ENCODE measurements at places on chromosomes 16 and 17. TPM values are rescaled to one million over a fixed set of nuclear protein-coding genes. Genes with fewer than 3 reads are reported as not detected.

- DNase-seq = peak; percentile 65
Observed at GRCh38 chr17:82236142-82236971, 7.5 kb downstream of the SLC16A3 start.

GRCh38 chr17:8188263-8188839 lies 1.6 kb downstream of the BORCS6 start:
- peak; percentile 52 for DNase-seq

DNA sequence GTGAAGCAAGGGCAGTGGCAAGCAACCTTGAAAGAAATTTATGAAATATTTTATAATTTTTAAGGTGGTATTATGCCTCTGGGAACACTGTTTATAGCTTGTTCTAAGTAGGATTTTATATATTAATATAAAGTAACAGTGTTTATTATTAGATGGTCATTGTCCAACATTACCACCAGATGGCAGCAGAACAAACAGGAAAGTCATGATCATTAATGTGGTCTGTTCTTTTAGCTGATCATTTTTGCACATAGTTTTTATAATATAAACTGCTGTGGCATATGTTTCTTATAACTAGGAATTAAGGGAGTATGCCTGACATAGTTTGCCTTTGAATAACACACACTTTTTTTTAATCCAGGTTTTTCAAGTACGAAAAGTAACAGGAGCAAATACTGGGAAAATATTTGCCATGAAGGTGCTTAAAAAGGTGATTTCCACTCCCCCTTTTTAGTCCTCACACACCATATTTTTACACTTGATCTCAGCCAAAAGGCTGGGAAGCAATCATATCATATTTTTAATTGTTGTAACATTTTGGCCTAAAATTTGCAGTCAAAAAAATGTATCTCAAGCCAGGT lies 21.4 kb downstream of the RPS6KB1 start:
- no peak for DNase-seq

DNA sequence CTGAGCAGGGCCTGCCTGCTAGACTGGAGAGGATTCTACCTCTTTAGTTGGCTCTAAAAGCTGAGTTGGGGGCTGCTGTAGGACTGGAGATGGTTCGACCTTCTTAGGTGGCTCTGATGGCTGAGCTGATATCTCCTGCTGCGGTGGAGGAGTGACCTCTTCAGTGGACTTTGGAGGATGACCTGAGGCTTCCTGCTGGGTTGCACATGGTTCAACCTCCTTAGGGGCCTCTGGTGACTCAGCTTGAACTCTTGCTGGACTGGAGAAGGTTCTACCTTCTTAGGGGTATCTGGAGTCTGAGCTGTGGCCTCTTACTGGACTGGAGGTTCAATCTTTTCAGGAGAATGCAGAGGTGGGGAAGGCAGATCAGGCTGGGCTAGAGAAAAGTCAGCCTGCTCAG lies 48.9 kb upstream of the TMEM97 start:
- no peak for DNase-seq

The TNFRSF13B gene
- not detected for total RNA-seq

DNA sequence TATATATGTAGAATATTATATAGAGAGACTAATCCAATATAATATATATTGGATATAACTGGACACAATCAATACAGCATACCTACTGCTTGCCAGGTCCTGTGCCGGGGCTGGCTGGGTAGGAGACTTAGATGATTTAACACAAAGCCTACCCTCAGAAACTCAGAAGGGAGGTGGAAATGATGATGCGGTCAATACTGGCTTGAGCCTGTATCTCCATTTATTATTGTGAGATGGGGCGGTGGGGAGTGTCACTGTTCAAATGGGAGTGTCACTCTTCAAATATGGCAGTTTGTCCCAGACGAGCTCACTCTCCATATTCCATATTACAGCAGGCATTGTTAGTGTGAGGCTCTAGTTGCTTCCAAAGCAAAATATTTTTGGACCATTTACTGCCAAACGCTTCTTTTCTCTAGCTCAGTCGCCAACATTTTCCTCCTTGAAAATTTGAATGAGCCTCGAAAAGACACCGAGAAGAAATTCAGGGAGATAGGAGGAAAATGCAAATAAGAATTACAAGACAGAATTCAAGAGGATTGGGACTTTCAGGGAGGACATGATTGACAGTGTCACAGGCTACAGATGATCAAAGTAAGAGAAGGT lies 70.7 kb downstream of the WSCD1 start:
- DNase-seq = no peak

The CD300A gene
- 2.6 TPM for total RNA-seq

- peak; percentile 47 for DNase-seq
Observed at GRCh38 chr17:35460354-35460851, 11.8 kb upstream of the SLFN13 start.

- peak; percentile 89 for DNase-seq
Observed at GRCh38 chr17:7573324-7574080, 5.9 kb upstream of the CD68 start.

GRCh38 chr16:3188925-3189825 lies 1.2 kb downstream of the OR1F1 start:
- no peak for DNase-seq

DNA sequence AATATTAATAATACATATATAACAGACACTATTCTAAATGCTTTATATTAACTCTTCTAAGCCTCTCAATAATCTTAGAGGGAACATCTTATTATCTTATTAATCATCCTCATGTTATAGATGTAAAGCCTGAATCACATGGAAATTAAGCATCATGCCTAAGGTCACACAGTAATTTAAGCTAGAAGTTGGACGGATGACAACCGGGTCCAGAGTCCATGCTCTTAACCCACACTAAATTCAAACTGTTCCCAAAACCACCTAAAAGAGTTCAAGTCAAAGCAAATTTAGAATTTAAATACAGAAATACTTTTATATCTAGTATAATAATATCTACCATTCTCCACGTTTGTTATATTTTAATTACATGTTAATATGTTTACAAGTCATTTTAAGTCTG lies 193.3 kb downstream of the CEP112 start:
- DNase-seq = no peak

The SP2 gene
- total RNA-seq = 21.5 TPM

The SEPTIN12 gene
- not detected for total RNA-seq

- peak; percentile 82 for DNase-seq
Observed at GRCh38 chr17:59155439-59156177, at the start of gene PRR11. Gene PRR11 (plus strand): TSS chr17:59155746. CDS start chr17:59169753, 14,007 bp downstream.

GRCh38 chr16:12311877-12312276 lies 335.3 kb downstream of the SNX29 start:
- no peak for DNase-seq

GRCh38 chr16:11630046-11630767 lies 38.0 kb upstream of the SNN start:
- DNase-seq = no peak

DNA sequence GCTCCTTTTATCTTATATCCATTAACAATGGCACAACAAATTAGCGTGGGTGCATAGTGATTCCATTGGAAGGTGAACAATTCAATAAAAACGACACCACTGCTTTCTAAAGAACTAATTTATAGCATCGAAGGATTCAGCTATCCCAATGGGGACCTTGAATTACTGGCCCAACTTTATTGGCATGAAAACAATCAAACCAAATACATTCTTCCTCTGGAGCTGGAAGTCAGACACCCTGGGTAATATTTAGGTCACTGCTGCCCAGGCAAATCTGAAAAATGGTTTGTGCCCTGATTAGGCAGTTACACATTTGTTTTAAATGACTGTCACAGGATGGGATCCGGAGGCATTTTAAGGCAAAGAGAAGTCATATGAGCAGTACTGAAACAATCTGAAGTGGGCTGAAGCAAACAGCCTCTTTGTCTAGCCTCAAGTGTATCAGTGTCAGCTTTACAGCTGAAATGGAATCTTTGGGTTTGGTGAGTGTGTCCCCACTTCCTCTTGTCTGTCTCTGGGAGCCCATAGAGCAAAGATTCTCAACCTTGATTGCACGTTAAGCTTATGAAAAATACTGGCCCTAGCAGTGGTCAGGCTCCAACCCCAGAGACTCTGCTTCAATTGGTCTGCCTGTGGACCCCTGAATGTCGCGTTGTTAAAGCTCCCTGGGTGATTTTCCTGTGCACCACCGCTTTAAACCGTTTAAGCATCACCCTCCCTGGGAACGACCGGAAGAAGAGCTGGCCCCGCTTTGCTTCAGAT lies 30.3 kb downstream of the CDK5R1 start:
- no peak for DNase-seq

DNA sequence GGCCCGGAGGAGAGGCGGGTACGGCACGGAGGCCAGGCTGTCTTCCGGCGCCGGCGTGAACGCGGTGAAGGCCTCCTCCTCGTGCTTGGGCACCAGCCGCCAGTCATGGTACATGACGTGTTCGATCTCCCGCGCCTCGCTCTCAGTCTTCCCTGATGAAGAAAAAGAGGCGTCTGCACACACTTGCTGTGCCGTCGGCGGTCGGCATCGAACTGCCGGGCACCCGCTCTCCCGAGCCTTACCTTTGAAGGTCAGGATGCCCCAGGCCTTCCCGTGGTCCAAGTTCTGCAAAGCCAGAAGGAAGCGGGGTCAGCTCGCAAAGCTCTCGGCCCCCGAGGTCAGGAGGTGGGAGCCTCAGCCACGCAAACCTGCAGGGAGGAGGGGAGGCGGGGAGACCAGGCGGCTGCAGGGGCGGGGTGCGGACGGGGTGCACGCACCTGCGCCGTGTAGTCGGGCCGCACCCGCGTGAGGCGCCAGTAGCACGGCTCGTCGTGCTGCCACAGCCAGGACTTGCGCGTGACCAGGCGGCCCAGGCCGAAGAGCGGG lies at the start of gene EME2:
Gene EME2, plus strand, starts transcription at position 449 of the 546 bp plus-strand sequence. CDS start 418 bp downstream, outside the sequence.
- peak; percentile 60 for DNase-seq

The CFAP97D1 gene
- not detected for total RNA-seq

GRCh38 chr17:57622306-57622682 lies 122.8 kb downstream of the CCDC182 start:
- no peak for DNase-seq

- DNase-seq = no peak
Observed at GRCh38 chr17:76732734-76733617, 4.2 kb downstream of the SRSF2 start.

- DNase-seq = no peak
Observed at GRCh38 chr17:15513058-15513791, 45.8 kb upstream of the CDRT4 start.

The FAM20A gene
- total RNA-seq = not detected

DNA sequence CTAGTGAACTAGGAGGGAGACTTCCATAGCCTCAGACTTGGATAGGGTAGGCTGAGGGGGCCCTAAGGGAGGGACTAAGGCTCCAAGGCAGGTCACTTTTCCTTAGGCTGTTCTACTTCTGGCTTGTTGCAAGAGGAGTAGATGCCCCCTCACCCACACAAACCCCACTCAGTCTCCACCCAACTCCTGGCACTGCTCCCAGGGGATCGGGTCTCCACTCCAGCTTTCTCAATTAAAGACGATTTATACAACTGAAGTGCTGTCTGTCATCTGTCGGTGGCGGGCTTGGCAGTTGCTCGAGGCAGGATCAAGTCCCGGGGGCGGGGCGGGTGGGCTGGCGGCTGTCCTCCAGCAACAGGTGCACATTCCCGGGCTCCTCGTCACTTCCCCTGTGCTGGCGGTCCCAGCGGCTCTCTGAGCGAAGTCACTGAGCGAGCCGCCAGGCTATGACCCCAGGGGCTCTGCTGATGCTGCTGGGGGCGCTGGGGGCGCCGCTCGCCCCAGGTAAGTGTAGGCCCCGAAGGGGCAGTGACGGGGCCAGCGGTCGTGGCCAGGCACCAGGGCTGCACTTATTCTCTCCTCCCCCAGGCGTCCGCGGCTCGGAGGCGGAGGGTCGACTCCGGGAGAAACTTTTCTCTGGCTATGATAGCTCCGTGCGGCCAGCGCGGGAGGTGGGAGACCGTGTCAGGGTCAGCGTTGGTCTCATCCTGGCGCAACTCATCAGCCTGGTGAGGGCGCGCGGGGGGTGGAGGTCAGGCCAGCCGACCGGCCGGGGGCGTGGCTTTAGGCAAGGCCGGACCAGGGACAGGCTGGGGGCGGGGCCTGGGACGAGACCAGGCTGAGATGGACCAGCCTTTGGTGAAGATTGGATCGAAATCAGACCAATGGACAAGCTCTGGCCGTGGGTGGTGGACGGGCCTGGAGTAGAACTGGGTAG lies at the start of gene CHRNB1:
Gene CHRNB1, plus strand, starts transcription at position 380 of the 937 bp plus-strand sequence. Its CDS starts 67 bp downstream, at position 447.
- no peak for DNase-seq

- DNase-seq = no peak
Observed at GRCh38 chr16:6993544-6993943, 339.1 kb upstream of the RBFOX1 start.

The SMTNL2 gene
- total RNA-seq = not detected

The C16orf46 gene
- total RNA-seq = not detected

DNA sequence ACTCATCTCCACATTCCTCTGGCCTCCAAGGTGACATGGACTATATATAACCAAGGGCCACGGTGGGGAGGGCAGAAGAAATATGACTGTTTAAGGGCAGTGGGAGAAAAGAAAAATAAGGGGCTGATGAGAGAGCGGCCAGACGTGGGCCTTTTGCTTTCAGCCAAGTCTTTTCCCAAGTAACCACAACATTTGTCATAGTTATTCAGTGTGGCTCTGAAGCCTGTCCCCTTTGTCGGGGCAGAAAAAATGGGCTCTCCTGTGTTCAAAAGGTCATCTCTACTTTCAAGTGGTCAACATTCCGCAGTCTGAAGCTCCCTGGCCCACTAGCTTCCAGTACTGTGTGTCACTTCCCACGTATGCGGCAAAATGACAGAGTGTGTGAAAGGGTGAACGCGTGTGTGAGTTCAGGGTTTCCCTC lies 245.4 kb downstream of the NTN1 start:
- DNase-seq = no peak

- no peak for DNase-seq
Observed at GRCh38 chr16:11140867-11141266, 115.1 kb downstream of the SOCS1 start.

The PRAC2 gene
- total RNA-seq = not detected

The C16orf86 gene
- total RNA-seq = 2.4 TPM

The SPAG7 gene
- 30.9 TPM for total RNA-seq

DNA sequence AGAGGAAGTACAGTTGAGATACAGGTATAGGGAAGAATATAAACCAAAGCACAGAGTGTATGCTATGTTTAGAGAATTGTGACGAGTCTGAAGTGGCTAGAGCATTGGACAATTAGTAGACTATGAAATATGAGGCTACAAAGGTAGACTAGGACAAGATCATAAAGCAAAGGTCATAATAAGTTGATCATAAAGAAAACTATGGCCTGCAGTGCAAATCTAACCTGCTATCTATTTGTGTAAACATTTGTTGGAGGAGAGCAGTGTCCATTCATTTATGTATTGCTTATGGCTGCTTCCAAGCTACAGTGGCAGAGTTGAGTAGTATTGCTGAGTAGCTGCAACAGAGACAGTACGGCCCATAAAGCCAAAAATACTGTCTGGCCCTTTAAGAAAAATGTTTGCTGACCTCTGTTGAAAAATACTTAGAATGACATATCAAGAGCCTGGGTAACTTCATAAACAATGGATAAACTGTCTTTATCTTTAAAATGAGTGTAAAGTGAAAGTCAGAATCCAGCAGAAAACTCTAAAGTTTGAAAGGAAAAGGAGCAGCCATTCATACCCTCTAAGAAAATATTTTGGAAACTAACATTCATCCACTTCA lies 14.5 kb upstream of the OR1E2 start:
- no peak for DNase-seq

- no peak for DNase-seq
Observed at GRCh38 chr16:89422527-89422904, 67.8 kb downstream of the ANKRD11 start.

GRCh38 chr17:44785921-44786320 lies 27.1 kb downstream of the ADAM11 start:
- DNase-seq = no peak
